Stimulated activated CD4-positive, alpha-beta T cell treated with anti-CD3 and anti-CD28 coated beads, Interleukin-4, amount 100 ng/mL, for 24 hours (primary cell): ENCODE measurements at places on chromosomes 7 and 10.
A peak's percentile ranks its signal among the peaks of the same experiment; 100 is the strongest.

- DNase-seq = no peak
Observed at GRCh38 chr7:102925976-102926782, 13.4 kb downstream of the LRRC17 start.

GRCh38 chr7:151864081-151864480 lies 12.8 kb downstream of the PRKAG2 start:
- DNase-seq = no peak

DNA sequence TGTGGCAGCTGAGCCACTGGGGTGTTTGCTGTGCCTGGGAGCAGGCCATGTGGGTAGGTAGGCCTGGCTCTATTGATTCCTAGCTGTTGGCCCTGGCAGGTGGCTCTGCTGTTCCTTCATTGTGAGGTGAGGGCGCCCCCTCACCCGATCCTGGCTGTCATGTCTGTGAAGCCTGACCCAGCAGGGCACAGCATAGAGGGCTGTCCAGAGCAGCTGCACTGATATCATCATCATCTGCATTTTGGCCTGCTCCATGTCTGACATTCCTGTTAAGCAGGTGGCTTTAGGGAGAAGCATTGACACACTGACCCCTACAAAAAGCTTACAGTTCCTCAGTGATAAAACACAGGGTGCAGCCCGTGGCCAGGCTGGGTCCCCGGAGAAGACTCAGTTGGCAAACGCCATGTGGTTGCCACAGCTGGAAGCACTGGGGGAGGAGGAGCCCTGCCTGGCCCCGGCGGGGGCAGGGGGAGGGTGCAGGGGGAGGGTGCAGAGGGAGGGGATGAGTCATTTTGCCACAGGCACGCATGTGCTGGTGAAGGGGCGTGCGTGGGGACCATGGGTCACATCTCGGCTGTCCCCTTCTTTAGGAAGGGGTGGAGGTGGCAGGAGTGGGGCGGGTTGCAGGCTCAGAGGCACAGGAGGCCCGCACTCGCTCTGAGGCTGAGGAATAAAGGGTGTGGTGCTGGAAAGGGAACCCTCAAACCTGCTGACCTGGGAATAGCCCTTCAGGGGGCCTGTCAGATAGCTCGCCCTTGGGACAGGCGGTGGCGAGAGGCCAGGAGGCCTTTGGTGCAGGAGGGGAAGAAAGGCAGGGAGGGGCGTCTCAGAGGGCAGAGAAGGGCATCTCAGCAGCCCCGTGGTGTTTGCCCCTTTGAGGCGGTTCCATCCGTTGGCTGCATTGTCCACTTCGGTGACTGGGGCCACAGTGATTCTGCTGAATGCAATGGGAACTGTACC lies 31.6 kb downstream of the IKZF1 start:
- DNase-seq = peak; percentile 83

GRCh38 chr7:25884265-25884828 lies 267.7 kb upstream of the NFE2L3 start:
- no peak for DNase-seq

GRCh38 chr10:69456880-69457693 lies 5.8 kb downstream of the TSPAN15 start:
- DNase-seq = no peak
